ENCODE measurements at places on chromosomes 4 and X.
A peak's percentile ranks its signal among the peaks of the same experiment; 100 is the strongest.

DNA sequence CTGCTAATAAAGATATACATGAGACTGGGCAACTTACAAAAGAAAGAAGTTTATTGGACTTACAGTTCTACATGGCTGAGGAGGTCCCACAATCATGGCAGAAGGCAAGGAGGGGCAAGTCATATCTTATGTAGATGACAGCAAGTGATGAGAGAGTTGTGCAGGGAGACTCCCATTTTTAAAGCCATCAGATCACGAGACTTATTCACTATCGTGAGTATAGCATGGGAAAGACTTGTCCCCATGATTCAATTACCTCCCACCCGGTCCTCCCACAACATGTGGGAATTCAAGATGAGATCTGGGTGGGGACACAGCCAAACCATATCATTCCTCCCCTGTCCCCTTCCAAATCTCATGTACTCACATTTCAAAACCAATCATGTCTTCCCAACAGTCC is 50.9 kb upstream of the GRID2 start:
- no peak for DNase-seq

DNA sequence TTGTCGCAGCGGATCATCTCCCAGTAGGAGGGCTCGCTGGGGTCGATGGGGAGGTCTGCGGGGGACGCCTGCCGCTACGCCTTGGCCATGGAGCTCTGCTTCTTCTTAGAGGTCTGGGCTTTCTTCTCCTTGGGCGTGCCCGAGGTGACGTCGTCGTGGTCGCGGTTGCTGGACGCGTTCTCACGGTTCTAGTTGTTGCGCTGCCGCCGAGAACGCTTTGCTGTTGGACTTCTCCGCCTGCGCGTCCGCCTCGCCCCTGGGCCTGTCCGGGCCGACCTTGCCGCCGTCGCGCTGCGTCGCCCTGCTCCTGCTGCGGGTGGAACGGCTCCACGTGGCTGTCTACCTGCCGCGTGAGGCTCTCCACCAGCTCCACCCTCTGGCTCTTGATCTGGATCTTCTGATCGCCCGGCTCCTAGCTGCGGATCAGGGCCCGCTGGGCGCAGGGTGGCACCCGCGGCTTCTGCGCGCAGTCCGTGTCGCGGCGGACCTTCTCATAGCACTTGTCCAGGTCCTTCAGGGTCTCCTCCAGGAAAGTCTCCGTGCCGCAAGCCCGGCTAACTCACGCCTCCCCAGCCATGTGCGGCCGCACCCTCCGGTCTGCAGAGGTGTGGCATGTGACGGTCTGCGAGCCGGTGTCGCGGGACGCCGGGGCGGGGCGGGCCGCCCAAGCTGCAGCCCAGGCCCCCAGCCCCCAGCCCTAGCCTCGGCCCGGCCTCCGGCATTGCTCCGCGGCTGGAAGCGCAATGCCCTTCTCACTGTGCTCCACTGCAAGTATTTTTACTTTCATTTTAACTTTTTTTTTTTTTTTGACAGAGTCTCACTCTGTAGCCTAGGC is 40.5 kb upstream of the OGT start:
- DNase-seq = peak; percentile 2

- DNase-seq = no peak
Measured at GRCh38 chr4:5891563-5892322, 1.1 kb downstream of the CRMP1 start.

- DNase-seq = no peak
Measured at GRCh38 chr4:98688411-98689290, 30.2 kb upstream of the TSPAN5 start.

Data from skin of body (tissue), 3 donors.